ENCODE measurements at places on chromosomes 16 and 17.

- no peak for DNase-seq
Measured at GRCh38 chr17:38908676-38909181, 16.7 kb upstream of the LASP1NB start.

DNA sequence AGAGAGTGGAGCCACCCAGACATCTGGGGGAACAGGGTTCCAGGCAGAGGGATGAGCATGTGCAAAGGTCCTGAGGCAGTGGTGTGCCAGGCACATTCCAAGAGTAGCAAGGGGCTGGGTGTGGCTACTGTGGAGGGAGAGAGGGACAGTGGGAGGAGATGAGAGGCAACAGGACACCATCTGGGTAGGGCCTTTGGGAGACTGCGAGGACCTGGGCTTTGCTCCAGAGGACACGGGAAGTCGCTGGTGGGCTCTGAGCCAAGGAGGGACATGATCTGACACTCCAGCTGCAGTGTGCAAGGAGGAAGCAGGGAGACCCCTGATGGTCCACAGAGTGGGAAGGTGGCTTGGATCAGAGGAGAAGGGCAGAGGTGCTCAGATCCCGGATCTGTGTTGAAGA, 56.7 kb upstream of the MED9 start:
- no peak for DNase-seq

- no peak for DNase-seq
Measured at GRCh38 chr16:28280881-28281836, 11.2 kb upstream of the SBK1 start.

GRCh38 chr16:71364133-71364681, 5.7 kb downstream of the CALB2 start:
- DNase-seq: no peak

DNA sequence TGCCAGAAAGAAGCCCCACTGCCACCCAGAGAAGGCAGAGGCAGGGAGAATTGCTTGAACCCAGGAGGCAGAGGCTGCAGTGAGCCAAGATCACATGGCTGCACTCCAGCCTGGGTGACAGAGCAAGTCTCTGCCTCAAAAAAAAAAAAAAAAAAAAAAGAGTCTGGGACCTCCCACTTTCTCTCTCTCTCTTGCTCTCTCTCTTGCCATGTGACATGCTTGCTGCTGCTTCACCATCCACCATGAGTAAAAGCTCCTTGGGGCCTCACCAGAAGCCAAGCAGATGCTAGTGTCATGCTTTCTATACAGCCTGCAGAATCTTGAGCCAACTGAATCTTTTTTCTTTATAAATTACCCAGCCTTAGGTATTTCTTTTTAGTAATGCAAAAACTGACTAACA, 21.5 kb upstream of the SRSF1 start:
- DNase-seq: no peak

DNA sequence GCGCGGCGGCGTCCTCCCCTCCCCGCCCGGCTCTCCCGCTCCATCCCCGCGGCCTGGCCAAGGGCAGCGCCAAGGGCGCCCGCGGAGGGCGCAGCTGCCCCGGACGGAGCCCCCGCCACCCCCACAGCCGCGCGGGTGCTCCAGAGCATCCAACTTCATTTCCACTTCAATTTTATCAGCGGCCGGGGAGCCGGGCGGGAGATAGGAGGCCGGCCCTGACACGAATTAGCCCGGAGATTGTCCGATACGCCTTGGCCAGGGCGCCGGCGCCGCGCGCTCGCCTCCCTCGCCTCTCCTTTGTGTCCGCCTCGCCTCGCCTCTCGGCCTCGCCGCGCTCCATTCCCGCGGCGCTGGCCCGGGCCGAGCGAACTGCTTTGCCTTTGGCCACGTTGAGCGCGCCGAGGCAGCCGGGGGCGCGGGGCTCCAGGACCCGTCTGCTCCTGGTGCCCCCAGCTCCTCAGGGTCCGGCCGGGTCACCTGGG, 129.1 kb upstream of the LHX1 start:
- peak; percentile 12 for DNase-seq

DNA sequence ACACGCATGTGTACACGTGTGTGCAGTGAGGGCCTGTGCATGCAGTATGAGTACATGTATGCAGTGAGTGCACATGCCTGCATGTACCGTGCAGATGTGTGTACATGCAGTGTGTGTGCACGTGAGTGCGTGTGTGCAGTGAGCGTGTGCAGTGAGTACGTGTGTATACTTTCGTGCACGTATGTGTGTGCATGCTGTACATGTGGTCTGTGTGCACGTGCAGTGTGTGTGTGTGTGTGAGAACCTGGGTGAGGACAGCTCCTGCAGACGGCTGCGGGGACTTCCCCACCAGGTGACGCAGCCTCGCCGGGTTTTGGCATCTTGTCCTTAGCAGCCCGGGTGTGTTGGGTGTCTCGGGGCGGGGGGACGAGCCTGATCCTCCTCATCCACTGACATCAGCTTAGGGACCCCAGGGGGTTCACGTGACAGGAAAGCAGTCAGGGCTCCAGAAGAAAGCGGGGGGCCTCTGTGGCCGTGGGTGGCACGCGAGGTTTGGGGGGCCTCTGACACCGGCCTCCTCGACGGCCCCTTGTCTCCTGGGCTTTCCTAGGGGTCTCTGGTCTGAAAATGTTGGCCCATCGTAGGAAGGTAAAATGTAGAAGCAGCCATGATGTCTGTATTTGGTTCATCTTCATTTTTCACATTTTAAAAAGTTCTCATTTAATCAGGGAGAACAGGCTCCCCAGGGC, 119.6 kb upstream of the ZNF750 start:
- DNase-seq: no peak

GRCh38 chr16:11088074-11088730, 143.8 kb downstream of the CLEC16A start:
- DNase-seq: peak; percentile 36

DNA sequence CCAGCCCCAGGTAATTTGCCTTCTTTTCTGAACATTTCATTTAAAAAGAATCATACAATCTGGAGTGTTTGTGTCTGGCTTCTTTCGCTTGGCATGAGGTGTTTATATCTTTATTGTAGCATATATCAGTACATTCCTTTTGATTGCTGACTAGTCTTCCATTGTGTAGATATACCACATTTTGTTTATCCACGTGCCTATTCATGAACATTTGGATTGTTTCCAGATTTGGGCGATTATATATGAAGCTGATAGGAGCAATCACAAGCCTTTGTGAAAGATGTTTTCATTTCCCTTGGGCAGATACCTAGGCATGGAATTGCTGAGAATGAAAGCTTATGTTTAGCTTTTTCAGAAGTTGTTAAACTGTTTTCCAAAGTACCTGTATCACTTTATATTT, 120.3 kb downstream of the AATF start:
- DNase-seq: no peak

GRCh38 chr17:67063141-67063540, 18.8 kb downstream of the CACNG1 start:
- peak; percentile 27 for DNase-seq

GRCh38 chr17:77281122-77281903, 140.5 kb downstream of the SEC14L1 start:
- DNase-seq: peak; percentile 58

DNA sequence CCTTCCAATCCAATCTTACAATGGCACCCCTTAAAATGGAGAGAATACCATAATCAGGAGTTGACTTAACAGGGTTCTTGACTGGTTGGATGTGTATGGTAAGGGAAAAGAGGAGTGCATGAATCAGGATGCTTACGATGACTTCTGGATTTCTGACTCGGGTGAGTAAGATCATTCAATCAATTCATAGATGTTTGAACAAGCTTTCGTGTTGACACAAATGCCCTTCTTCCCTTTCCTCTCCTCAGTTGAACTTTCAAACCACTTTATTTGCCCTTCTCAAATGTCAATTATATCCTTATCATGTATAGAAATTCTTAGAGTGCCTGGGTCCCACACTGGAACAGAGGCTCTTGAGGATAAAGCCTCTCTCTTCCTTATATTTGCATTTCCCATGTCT, 25.9 kb downstream of the ABCC12 start:
- DNase-seq: no peak

- peak; percentile 17 for DNase-seq
Measured at GRCh38 chr16:63613701-63614100, 1508.2 kb downstream of the CDH11 start.

GRCh38 chr16:89729293-89729692, 8.0 kb downstream of the ZNF276 start:
- no peak for DNase-seq

DNA sequence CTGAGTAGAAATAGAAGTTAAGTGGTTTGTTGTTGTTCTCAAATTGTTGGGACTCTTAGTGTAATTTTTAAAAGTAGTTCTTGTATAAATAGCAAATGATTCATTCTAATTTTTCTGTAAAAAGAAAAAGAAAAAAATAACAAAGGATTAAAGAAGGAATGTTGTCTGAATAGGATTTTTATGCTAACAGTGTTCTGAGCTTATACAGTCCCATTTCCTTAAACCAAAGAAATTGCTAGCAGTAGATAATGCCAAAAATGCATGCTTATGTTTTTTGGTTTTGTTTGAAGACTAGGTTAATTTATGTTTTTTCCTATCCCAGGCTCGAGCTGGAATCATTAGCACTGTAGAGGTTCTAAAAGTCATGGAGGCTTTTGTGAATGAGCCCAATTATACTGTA, 44.7 kb upstream of the KPNB1 start:
- DNase-seq: peak; percentile 61

DNA sequence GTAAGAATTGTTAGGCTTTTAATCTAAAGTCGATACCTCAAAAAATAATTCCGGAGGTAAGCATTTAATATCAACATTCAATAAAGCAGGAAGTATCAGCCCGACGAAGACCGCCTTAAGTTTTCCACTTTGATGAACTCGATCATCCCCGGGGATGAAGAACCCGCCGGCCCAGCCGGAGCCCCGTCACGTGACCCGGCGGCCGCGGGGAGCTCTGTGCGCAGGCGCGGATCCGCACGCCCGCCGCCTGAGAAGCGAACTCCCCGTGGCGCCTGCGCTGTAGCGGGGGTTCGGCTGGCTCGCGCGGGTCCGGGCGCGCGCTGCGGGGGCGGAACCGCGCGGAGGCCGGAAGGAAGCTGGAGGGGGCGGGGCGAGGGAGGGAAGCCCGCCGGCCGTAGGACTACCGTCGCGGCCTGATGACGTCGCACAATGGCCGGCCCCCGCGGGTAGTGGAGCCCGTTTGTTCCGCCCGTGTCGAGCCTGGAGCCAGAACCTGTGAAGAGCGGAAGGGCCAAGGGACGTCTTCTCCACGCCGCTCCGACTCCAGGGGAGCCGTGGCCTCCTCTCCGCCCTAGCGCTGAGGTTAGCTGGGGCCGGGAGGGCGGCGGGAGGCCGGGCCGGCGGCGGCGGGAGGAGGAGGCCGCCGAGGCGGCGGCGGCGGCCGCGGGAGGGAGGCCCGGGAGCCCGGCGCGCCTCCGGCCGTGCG, at the start of gene ZC3H18:
Gene ZC3H18 (plus strand): TSS at position 419 of the 706 bp plus-strand sequence. CDS start 6,721 bp downstream, outside the sequence.
- peak; percentile 99 for DNase-seq

- no peak for DNase-seq
Measured at GRCh38 chr16:9978160-9978725, 204.0 kb downstream of the GRIN2A start.

DNA sequence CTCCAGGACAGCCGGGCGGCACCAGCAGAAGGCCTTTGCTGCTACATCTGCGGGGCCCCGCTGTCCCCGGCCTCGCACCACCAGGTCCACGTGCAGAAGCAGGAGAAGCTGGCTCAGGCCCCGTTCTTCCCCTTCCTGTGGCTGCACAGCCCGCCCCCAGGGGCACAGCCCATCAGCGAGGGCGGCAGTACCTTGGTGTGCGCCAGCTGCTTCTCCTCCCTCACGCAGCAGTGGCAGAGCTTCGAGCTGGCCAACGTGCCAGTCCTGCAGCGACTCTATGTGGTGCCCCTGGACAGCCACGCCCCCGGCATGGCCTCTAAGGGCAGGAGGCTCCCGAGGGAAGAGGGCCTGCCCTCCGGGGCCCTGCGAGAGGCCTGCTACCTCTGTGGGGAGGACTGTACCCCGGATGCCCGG, 58.3 kb upstream of the CIBAR2 start:
- no peak for DNase-seq

DNA sequence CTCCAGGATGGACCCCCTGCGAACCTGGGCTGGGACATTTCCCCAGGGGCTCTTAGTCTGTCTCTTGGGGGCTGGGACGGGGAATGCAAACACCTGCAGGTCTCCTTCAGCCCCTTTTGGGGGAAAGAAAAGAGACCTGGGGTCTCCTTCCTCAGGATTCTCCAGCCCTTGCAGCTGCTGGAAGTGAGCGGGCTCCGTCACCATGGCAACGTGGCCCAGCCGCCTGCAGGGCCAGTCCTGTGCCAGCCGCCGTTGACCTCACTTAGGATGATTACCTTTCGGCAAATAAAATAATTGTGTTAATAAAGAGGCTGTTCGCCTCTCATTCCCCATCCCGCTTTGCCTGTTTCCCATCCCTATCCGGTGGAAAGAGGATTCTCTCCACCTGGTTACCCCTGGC, 25.7 kb downstream of the MRM1 start:
- DNase-seq: no peak

- no peak for DNase-seq
Measured at GRCh38 chr17:28501421-28502284, 4.5 kb upstream of the FOXN1 start.

GRCh38 chr17:67970783-67971182, 25.5 kb downstream of the C17orf58 start:
- DNase-seq: no peak

DNA sequence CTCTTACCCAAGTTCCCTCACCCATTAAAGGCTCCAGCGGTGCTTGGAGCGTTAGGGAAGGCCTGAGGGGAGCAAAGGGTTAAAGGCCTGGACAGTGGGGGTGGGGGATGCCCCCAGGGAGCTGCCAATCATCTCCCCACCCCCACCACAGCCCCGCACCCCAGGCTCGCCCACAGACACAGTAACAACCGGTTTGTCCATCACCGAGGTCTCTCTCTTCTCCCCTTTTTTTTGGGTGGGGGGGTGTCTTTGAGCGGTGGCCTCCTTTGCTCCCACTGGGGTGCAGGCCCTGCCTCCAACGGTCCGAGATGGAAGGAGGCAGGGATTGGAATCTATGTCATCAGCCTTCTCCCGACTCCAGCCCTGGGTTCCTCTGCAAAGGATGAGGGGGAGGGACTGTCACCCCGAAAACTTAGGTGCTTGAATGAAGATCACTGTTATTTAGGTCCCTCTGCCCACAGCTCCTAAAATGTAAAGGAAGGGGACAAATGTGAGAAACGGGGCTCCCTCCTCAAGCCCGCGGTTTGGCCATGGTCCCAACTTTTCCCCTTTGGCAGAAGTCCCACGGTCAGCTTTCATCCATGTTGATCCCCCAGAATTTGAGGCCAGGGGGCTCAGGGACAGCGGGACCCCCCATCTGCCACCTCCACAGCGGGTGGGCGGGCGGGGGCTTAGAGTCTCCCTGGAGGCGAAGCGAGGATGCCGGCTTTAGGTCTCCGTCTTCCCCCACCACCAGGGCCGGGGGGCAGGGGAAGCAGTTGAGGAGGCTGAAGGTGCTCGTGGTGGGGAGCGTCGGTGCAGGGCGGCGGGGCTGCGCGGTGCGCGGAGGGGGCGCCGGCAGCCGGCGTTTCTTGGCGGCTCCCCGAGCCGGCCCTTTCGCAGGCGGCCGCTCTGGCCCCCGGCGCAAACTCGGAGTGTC, 1.7 kb downstream of the EPOP start:
- no peak for DNase-seq

DNA sequence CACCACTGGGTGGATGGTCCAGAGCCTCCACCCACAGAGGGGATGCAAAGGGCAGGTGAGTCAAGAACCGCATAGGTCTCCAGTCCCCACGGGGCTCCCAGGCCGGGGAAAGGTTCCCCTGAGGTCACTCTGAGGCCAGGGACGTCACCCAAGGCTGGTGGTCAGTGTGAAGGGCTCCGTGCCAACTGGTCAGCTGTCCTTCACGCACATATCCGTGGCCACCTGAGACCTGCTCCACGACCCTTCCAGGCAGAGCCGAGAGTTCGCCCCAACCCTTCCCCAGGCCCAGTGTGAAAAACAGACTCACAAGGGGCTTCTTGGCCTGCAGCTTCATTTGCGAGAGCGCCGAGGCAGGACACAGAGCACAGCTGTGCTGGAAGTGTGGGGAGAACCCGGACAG, 2.8 kb downstream of the TSR3 start:
- no peak for DNase-seq

All from adipocyte (in vitro differentiated cells).